T-helper 17 cell (primary cell): ENCODE measurements at places on chromosomes 12 and 14.

DNA sequence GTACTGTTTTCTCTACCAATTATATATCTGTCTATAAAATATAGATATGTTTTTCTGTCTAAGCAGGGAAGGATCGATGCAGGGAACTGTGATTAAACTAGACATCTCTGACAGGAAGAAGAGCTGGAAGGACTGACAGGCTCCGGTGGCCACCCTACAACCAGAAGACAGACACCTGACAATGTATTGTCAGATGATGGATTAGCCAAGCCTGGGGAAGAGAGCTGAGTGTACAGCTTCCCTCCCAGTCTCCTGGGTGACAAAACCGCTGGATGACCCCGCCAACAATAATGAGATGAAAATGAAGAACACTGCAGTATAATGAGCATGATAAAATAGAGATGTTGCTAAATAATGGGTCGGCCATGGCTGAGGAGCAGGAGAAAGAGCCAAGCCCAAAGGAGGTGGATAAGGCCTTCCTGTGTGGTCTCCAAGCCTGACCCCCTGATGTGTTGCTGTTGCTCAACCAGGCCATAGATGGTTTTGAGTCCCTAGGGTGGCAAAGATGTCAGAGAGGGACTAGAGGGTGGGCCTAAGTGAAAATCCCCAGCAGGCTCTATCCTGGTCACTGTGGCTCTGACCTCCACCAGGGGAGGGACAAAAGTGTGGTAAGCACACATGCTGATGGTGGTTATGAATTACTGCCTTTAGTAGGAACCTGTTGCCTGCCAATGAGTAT lies 28.2 kb downstream of the DHRS2 start:
- H3K27me3 ChIP-seq = peaks cover 61% of the 10 kb centered on the region
- H3K4me3 ChIP-seq = no peak overlapping the region
- H3K36me3 ChIP-seq = no peaks in the 10 kb centered on the region
- no peak overlapping the region for H3K27ac ChIP-seq
- DNase-seq = no peak

DNA sequence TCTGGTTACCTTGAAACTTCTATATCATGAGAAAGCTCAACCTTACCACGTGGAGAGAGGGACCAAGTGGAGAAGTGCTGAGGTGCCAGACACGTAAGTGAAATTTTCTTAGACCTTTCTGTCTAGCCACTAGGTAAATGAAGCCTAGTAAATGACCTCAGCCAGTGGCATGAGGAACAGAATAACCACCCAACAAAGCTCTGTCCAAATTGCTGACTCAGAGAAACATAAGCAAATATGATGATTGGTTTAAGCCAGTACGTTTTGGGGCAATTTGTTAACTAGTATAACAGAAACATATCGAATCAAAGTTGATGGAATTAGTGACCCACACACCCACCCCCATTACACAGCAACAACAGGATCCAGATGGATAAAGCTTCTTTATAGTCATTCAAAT lies 75.2 kb upstream of the MAX start:
- H3K4me1 ChIP-seq = peaks cover 10% of the 10 kb centered on the region
- no peaks in the 10 kb centered on the region for H3K36me3 ChIP-seq
- H3K27me3 ChIP-seq = peaks cover 4% of the 10 kb centered on the region
- DNase-seq = no peak
- H3K4me3 ChIP-seq = no peak overlapping the region

DNA sequence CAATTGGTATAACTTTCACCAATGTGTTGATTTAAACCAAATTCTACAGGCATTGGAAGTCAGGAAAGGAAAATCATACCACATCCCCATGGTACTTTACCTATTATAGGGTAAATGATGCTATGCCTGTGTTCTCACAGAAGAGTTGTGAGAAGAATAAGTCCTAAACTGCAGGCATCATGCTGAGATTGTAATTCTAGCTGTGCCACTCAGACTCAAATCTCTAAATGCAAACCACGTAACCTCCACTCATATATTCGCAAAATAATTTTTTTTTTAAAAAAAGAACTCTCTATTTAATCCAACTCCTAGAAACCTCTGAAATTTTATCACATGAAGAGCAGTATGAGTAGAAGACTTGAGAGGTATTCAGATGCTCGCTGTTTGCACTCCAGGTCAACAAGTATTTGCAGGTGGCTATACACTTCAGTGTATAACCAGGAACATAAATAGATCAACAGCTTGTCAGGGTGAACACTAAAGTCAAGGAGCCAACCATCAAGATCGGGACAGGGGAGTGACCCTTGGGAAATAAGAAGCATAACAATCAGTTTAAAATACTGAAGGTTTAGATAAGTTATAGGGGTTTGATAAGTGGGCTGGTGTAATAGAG lies 110.1 kb downstream of the SLC25A21 start:
- DNase-seq = no peak
- H3K36me3 ChIP-seq = no peaks in the 10 kb centered on the region
- no peaks in the 10 kb centered on the region for H3K27me3 ChIP-seq
- no peak overlapping the region for H3K27ac ChIP-seq
- no peaks in the 10 kb centered on the region for H3K4me1 ChIP-seq

DNA sequence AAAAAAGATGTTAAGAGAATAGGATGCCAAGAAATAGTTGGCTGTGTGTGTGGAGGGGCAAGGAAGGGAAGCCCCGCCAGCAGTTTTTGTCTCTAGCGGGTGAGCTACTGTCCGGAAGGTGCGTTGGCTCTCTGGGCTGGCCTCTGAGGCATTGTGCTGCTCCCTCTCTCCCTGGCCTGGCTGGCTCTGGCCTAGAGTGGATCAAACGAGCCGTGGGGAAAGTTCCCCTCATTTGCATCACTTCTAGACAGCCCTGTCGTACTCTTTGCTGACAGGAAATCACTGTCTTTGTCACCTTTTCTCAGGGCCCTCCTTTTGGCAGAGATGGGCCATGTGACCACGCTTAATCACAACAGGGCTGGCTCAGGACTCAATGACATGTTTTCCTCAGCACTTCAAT lies 236.1 kb upstream of the NPAS3 start:
- peaks cover 7% of the 10 kb centered on the region for H3K4me1 ChIP-seq
- no peaks in the 10 kb centered on the region for H3K27me3 ChIP-seq
- peak; percentile 28 for DNase-seq
- no peak overlapping the region for H3K4me3 ChIP-seq
- H3K27ac ChIP-seq = peak overlapping the region; percentile 81

DNA sequence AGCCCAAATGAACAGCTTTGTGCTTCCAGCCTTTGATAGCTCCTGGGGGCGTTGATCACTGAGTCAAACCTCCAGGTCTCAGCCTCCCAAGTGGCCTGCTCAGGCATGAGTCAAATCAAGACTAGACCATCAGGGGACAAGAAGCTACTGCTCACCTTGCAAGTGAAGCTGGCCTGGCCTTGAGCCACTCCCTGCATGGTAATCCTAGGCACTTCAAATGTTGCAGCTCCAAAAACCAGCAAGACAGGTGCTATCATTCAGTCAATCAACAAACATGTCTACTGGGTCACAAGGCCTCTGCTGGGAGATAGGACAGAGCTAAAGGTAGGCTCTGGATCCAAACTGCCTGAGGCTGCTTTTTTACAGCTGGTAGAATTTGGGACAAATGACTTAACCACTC lies 33.1 kb upstream of the NOS1 start:
- no peak for DNase-seq
- H3K27me3 ChIP-seq = no peaks in the 10 kb centered on the region
- no peak overlapping the region for H3K4me3 ChIP-seq
- H3K36me3 ChIP-seq = no peaks in the 10 kb centered on the region
- no peaks in the 10 kb centered on the region for H3K4me1 ChIP-seq

DNA sequence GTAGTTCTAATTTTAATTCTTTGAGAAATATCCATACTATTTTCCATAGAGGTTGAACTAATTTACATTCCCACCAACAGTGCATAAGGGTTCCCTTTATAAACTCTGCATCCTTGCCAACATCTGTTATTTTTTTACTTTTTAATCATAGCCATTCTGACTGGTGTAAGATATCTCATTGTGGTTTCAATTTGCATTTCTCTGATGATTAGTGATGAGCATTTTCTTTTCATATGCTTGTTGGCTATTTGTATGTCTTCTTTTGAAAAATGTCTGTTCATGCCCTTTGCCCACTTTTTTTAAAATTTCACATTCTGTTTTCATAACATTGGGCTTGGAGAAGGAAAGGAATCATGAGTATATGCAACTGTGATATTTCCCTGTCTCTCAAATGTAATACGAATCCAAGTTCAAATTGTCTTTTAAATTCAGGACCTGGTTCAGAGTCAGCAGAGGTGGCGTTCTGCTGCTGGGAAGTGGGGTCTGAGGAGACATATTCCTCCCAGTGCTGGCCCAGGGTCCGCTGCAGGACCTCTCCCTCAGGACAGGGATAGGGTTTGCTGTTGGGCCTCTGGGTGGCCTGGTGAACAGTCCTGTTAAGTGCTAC lies 81.2 kb upstream of the ETV6 start:
- H3K27ac ChIP-seq = no peak overlapping the region
- H3K4me1 ChIP-seq = no peaks in the 10 kb centered on the region
- no peak for DNase-seq
- H3K4me3 ChIP-seq = no peak overlapping the region
- peaks cover 4% of the 10 kb centered on the region for H3K27me3 ChIP-seq

- H3K4me1 ChIP-seq = peaks cover 14% of the 10 kb centered on the region
- peaks cover 4% of the 10 kb centered on the region for H3K36me3 ChIP-seq
- H3K27me3 ChIP-seq = no peaks in the 10 kb centered on the region
- DNase-seq = no peak
- peak overlapping the region; percentile 98 for H3K27ac ChIP-seq
Measured at GRCh38 chr12:57934819-57935218, 6.5 kb upstream of the ATP23 start.

GRCh38 chr12:45475594-45475993 lies 253.9 kb upstream of the ARID2 start:
- no peaks in the 10 kb centered on the region for H3K4me1 ChIP-seq
- no peak for DNase-seq
- peaks cover 3% of the 10 kb centered on the region for H3K36me3 ChIP-seq

DNA sequence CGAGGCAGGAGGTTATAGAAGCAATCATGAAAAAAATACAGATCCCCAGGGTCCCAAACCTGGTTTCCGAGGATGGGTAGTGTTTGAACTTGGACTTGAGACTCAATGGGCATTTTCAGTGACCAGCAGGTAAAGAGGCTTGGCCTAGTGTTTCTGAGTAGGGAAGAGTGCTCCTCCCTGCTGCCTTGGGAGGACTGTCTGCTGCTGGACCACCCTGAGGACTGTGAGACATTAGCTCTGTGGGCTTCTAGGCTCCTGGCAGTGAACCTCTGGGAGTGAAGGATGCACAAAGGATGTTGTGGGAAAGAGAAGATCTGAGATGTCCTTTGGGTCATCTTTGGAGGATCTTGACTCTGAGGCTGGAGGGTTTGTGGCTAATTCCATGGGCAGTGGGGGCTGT lies 30.5 kb downstream of the ANKRD9 start:
- H3K4me3 ChIP-seq = no peak overlapping the region
- no peak for DNase-seq
- no peak overlapping the region for H3K27ac ChIP-seq
- H3K4me1 ChIP-seq = peaks cover 2% of the 10 kb centered on the region
- no peaks in the 10 kb centered on the region for H3K27me3 ChIP-seq

DNA sequence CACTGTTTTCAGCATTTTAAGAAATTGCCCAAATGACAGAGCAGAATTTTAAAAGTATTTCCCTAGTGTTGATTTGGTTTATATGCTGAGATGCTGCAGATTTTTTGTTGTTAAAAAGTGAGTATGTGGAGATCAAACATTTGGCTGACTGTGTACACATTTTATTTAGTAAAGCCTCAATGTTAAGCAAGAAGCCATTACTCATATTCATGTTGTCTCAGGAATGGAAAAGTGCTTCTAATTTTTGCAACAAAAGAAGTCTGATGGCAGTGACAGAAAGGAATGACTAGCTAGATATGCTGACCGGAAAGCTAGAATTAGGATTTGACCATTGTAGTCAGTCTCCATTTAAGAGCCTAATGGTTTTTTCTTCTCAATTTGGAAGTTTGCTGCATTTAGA lies 22.5 kb downstream of the SLC38A6 start:
- H3K36me3 ChIP-seq = peaks cover 3% of the 10 kb centered on the region
- H3K4me3 ChIP-seq = no peak overlapping the region
- no peak for DNase-seq
- H3K27ac ChIP-seq = no peak overlapping the region
- H3K4me1 ChIP-seq = no peaks in the 10 kb centered on the region

DNA sequence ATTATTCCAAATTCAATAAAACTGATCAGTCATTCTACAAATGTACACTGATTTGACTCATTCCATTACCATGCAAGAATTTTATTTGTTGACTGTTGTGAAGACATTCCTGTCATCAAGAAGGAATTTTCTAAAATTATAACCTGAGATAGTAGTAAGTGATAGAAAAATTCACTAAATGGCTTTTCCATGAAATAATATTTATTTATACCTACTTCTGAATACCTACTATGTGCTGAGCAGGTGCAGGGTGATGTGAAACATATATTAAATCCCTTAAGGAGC lies 841.7 kb downstream of the NRXN3 start:
- H3K27me3 ChIP-seq = peaks cover 5% of the 10 kb centered on the region
- no peaks in the 10 kb centered on the region for H3K4me1 ChIP-seq
- DNase-seq = no peak
- no peaks in the 10 kb centered on the region for H3K36me3 ChIP-seq

DNA sequence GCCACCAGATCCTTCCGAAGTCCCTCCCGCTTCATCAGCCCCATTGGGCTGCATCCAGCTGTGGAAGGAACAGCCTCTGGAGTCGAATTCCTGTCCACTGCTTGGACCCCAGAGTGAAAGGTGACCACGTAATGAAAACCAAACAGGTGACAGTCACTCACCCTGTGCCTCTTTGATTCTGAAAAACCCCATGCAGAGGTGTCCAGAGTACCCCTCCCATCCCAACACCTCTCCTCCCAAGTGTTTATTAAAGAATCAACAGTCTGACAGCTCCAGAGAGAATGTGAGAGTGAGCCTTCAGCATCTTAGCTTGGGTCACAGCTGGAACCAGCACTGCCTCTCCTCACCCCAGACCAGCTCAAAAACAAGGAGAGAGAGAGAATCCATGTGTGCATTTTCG lies 178.6 kb upstream of the NOS1 start:
- no peaks in the 10 kb centered on the region for H3K36me3 ChIP-seq
- H3K27me3 ChIP-seq = no peaks in the 10 kb centered on the region
- H3K4me3 ChIP-seq = no peak overlapping the region
- DNase-seq = no peak
- H3K4me1 ChIP-seq = no peaks in the 10 kb centered on the region

GRCh38 chr14:61566537-61567225 lies 128.6 kb upstream of the HIF1A start:
- no peaks in the 10 kb centered on the region for H3K36me3 ChIP-seq
- DNase-seq = no peak
- H3K4me3 ChIP-seq = no peak overlapping the region
- H3K27ac ChIP-seq = no peak overlapping the region
- H3K27me3 ChIP-seq = peaks cover 17% of the 10 kb centered on the region

DNA sequence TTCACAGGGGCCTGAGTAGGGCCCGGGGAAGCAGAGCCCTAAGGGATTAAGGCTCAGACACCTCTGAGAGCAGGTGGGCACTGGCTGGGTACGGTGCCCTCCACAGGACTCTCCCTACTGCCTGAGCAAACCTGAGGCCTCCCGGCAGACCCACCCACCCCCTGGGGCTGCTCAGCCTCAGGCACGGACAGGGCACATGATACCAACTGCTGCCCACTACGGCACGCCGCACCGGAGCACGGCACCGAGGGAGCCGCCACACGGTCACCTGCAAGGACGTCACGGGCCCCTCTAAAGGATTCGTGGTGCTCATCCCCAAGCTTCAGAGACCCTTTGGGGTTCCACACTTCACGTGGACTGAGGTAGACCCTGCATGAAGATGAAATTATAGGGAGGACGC lies 7.1 kb downstream of the LTBR start:
- no peak for DNase-seq
- H3K36me3 ChIP-seq = no peaks in the 10 kb centered on the region
- peaks cover 18% of the 10 kb centered on the region for H3K27me3 ChIP-seq
- no peak overlapping the region for H3K4me3 ChIP-seq
- H3K27ac ChIP-seq = no peak overlapping the region
